ENCODE measurements at places on chromosomes 2 and 18.

DNA sequence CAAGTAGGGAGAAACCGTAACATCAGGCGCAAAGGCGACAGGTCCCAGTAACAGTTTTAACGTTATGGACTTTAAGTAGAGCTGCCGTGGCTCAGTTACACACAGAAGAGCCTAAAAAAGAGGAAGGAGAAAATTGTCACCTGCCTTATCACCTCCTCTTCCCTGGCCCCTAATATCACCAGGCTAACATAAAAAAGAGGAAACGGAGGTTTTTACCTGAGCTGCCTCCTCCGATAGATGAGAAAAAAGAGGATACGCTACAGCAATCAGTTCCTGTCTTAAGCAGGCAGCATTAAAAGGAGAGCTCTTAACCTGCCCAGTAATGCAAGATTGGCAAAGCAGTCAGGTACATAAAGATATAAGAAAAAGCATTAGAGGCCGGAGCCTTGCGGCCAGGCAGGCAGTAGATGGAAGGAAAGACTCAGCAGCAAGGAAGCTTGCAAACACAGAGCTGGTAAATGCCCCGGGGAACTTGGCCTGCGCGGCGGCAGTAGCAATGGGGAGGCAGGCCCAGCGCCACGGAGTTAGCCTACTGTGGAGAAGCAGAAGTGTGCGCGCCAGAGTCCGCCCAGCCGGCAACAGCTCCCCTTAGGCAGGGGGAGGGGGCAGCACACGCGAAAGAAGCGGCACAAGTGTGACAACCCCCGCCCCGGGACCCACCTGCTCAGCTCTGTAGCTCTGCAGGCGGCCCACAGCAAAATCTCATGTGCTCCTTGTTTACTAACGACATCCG is 116.3 kb upstream of the SCN7A start:
- DNase-seq = no peak

DNA sequence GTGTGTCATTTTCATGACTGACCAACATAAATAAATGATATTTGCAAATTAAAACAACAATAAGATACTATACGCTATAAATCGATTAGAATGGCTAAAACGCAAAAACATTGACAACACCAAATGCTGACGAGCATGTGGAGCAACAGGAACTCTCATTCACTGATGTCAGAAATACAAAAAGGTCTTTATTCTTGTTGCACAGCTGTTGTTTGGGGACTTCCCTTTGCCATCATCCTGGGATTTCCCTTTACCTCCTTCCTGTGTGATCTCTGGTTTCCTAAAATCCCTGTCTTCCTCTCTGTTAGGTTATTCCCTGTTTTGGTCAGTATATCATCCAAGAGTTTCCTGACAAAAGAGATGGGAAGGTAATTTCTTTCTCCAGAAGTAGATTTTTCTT is 66.0 kb downstream of the NOL10 start:
- DNase-seq = no peak

- DNase-seq = no peak
Measured at GRCh38 chr2:151823651-151824050, 4.6 kb downstream of the ARL5A start.

DNA sequence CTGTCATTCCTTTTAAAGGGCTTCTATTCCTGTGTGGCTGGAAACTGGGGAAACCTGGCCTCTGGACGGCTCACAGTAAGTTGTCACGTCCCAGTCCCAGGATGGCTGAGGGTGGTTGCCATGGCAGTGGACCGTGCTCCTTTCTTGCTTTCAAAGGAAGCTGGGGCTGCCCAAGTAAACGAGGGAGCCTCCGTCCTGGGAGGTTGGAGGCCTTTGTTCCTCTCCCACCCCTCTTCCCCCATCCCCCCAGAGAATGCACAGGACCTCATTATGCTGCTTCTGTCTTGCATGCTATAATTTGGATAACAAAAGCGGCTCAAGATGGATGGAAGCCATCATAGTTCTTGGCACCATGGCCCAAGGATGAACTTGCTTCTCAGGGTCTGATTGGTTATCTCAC is 325.5 kb upstream of the HS6ST1 start:
- no peak for DNase-seq

DNA sequence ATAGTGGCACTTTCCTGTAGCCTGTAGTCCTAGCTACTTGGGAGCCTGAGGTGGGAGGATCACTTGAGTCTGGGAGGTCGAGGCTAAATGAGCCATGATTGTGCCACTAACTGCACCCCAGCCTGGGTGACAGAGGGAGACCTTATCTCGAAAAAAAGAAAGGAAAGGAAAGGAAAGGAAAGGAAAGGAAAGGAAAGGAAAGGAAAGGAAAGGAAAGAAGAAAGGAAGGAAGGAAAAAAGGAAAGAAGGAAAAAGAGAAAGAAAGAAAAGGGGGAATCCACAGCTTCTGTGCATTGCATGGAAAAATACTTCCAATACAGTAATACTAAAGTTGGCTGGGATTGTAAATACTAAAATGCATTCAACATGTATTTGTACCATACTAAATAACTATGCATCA is 12.8 kb upstream of the PIK3C3 start:
- DNase-seq = no peak

DNA sequence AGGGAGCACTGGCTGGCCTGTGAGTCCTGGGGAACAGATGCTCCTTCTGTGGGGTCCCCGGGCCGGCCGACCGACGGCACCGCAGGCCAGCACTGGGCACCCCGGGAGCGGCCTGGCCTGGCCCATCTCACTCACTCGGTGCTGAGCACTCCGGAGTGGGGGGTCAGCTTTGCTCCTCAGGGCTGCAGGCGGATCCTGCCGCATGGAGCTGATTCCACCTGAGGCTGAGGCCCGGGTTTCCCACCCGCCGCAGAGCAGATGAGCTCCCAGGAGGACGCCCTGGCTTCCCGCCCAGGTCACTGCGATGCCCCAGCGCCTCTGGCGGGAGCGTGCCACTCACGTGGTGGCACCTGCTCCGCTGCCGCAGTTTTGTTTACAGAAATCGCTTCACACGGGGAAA is 418.6 kb downstream of the GALR1 start:
- DNase-seq = no peak

DNA sequence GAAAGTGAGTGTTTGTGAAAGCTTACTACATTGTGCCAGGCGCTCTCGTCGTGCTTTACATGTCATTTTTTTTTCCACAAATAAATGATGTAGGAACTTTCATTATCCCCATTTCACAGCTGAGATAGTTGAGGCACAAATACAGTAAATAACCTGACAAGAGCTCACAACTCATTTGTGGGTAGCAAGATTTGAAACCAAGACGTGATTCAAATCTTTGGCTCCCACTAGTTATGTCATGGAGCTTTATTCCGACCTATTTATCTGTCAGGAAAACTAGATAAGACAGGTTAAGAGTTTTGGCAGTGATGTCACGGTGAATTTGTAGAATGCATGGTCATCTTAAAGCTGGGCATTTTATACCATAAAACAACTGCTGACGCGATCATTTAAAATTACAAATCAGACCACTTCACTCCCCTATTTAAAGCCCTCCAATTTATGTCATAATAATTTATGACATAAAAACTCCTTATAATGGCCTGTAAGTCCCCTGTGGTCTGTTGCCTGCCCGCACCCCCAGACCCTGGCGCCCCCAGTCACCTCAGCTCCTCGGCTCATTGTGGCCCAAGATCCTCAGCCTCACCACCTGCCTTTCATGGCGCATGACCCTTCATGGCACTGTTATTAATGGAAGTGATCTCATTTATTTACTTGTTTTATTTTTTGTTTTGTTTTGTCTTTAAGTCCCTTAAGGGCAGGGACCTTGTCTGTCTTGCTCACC is 678 bp upstream of the ZNF24 start:
- DNase-seq = no peak
